ENCODE measurements at places on chromosomes 2 and 18.

- DNase-seq = no peak
These were observed 23.3 kb downstream of the PHLPP1 start for GRCh38 chr18:62738639-62739038.

GRCh38 chr2:201644001-201644400, 698 bp upstream of the TMEM237 start:
- DNase-seq = no peak

DNA sequence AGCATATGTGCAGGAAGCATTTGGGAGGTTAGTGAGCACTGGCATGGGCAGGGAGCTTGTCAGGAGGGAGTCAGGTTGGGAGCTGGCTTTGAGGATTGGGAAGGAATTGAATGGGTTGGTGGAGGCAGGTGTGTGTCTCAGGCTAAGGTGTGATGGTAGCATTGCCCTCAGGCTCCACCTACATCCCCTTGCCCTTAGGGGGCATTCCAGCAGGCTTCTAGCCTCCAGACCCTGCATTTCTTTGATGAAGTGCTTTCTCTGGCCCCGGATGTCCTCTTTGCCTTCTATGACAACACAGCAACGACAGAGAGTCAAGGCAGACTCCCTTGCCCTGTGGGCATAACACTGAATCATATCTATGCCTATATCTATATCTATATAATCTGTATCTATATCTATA, 13.5 kb downstream of the RHBDD1 start:
- no peak for DNase-seq

DNA sequence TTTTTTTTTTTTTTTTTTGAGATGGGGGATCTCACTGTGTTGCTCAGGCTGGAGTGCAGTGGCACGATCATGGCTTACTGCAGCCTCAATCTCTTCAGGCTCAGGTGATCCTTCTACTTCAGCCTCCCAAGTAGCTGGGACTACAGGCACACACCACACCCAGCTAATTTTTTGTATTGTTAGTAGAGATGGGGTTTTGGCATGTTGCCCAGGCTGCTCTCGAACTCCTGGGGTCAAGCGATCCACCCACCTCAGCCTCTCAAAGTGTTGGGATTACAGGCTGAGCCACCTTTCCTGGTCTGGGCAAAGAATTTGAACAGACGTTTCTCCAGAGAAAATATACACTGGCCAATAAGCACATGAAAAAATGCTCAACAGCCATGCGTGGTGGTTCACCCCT, 2.9 kb upstream of the SNRNP200 start:
- DNase-seq = no peak

DNA sequence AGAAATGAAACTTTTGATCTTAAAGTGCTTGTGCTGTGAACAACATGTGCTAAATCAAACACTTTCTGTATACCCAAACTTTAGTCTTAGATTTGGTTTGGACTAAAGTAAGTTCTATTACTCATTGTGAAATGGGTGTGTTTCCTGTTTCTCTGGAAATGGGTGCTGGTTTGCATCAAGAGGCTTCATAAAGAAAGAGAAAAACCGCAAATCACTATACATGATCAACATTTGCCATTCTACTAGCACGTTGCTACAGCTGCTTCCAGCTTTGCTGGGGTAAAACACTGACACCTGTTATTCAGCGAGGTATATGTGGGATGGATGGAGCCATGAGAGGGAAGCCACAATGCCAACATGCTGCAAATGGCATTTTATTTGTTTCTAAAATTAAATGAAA, 547.0 kb upstream of the ACVR2A start:
- DNase-seq = no peak

DNA sequence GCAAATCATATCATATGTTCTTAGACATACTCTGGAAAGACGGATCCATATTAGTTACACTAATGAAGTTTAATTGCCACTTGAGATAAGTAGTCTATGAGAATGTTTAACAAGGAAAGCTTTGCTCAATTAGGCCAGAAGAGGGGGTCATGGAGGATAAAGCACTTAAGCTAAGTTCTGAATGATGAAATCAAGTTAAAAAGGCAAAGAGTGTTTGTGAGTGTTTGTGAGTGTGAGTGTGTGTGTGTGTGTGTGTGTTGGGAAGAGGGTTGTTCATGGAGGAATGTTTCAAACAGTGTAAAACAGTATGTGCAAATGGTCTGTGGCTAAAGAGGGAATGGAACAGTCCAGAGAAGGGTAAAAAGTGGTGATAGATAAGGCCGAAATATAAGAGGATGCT, 360.9 kb downstream of the ERBB4 start:
- no peak for DNase-seq

DNA sequence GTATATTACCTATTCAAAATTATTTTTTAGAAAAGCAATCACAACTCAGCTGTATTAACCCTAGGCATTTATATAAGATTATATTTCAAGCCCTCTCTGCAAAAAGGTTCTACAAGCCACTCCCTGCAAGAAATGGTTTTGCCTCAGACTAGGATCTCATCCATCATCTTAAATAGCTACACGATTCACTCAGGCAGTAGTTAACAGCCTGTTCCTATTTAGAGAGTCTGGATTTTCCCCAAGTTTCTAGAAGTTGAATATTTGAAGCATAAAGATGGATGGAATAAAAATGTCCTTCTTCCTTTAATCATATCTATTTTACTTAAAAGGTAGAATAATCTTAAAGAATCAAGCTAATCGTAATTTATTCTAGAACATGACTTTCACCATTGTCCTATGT, 167.1 kb upstream of the STK17B start:
- no peak for DNase-seq

GRCh38 chr2:142561656-142562055, 315.8 kb upstream of the KYNU start:
- no peak for DNase-seq

GRCh38 chr2:230643576-230644291, 68.9 kb upstream of the CAB39 start:
- no peak for DNase-seq

DNA sequence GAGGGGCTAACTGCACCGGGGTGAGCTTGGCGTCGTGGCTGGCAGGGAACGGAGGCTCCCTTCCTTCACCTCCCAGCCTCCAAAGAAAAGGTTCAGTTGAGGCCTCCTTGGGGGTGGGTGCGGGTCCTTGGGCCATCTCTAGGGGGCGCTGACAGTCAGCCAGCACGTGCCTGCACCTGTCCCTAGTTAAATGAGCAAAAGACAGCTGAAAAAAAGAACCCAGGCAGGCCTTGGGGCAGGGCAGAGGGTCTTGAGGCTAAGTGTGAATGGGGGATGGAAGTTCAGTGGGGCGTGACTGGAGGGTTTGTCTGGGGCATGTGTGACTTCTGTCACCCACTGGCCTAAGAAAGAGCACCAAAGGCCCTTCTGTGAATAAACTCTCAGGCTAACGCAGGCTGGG, 56.4 kb downstream of the ZFP36L2 start:
- DNase-seq = no peak

DNA sequence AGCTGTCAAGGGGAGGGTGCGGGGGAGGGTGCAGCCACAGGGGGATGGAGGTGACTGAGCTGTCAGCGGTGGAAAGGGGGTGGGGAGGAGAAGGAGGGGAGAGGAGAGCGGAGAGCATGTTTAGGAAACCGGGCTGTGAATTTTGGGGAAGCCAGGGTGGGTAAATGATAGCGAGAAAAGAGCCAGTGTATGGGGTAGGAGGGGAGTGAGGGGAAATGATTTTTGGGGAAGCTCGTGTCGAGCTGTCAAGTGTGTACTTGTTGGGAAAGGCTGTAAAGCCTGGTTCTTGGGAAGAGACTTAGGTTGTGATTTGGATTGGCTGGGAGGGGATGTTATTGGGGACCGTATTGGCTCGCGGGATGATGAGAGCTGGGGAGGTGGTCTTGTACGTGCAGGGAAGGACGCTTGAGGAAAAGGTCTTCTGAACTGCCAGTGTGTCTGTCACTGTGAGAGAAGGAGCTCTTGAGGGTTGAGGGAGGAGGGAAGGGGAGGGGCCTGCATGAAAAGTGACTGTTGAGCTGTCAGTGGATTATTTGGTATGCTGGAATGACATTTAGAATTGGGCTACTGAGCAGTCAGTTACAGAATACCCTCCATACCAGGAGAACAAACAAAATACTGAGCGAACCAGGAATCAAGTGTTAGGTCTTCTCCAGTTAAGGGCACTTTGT, 1.0 kb downstream of the UBR3 start:
- peak; percentile 70 for DNase-seq

GRCh38 chr2:104860451-104860790, 6.5 kb downstream of the POU3F3 start:
- no peak for DNase-seq

DNA sequence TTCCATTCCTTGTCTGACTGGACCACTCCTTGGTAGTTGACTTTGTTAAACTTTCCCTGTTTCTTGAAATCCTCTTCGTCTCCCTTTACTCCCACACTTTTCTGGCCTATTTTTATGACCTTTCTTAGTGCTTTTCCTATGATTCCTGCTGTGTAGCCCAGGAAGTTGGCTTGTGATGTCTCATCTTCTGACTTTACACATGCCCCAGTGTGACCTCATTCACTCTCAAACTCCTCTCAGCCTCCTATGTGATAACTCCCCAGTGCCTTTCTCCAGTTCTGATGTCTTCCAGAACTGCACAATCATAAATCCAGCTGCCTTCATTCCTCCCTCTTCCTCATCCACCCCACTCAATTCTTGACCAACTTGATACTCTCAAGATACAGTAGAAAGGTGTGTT, 407.6 kb downstream of the TGIF1 start:
- no peak for DNase-seq

DNA sequence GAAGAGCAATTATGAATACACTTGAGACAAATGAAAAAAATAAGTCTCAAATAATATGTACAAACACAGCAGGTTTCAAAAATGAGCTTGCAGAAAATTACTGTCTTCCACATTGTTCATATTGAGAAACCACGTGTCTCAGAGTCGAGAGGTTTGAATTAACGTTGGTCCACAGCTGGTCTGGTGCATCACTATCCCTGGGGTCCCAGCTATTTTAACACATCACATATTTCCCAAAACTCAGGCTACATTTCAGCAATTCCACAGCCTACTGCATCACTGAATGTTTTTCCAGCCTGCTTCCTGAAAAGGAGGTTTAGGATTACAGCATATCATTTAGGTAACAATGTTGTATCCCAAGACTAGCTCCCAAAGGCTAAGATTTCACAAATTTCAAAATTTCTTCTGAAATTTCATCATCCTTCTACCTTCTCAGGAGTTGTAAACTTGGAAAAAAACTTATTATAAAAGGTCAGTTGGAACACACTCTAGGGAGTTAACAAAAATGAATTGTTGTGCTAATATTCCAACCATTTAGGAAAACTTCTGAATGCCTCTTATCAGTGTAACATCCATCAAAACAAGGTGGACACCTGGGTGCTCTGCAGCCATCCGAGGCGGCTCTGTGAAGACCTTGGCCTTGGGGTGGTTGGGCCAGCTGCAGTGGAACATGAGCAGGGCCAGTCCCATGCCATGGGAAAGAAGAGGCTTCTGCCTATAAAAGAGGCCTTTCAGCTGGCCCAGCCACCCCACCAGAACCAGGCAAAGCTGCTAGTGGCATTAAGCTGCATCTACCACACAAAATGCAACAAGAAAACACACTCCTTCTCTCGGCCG, 198.1 kb upstream of the RBBP8 start:
- no peak for DNase-seq

DNA sequence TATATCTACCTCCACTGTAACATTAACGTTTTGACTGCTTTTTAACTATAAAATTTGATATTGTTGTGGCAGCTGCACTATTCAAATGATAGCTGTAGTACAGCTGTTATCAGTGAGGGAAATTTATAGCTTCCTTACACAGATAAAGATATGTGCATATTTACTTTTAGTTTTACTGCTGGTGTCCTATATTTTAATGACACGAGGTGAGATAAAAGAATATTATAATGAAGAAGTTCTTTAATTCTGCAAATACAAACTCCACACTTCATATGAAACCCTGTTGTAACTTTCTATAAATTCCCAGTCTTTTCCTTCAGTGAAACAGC, 427.8 kb upstream of the ZEB2 start:
- no peak for DNase-seq

Measured in AG08396 (cell line).